Left lobe of liver (tissue), 2 donors: ENCODE measurements at places on chromosomes 7 and 10.

- DNase-seq, result no peak
These were observed 355.8 kb downstream of the SUGCT start for GRCh38 chr7:40490603-40490924.

DNA sequence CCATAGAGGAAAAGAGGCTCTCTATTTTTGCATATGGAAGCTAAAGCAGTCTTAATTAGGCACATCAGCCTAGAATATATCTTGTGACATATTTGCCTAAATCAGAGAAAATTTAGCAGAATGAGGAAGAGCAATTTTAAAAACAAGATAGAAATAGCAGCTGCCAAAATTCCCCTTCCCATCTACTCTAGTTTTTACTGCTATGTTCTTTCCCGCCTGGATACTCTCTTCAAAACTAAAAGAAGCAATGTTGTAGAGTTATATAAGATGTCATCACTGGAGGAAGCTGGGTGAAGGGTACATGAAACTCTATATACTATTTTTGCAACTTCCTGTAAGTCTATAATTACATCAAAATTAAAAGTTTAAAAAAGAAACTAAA, 87.0 kb downstream of the ARMH3 start:
- no peak for DNase-seq

DNA sequence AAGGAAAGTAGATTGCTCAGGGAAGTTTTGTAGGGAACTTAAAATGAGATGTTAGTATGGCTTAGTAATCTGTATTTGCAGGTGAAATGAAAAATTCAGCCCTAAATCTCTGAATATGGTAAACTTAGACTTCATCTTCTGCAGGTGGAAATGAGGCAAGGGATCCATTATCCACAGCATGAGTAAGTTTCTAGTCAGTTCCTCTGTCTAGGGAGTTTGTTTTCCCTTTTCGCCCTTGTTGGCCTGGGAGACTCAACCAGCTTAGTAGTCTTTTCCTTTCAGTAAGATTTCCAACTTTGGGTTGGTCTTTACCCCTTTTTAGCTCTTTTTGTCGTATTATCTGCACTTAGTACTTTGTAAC, 65.6 kb downstream of the ZEB1 start:
- no peak for DNase-seq

DNA sequence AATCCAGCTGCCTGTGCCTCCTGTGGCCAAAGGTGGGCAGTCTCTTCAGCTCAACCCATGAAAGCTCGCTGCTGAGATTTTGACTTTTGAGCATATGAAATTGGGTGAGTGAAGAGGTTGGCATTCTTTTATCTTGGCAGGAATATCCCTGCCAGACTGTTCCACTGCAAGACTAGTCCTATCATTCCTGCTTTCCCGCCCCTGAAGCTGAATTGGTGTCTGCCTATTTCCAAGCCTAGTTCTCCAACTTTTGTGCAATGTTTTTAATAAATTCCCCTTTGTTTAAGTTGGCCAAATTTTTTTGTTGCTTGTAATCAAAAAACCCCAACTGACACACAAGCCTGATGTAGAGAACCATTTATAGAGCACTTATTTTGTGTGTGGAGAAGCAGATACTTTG, 34.8 kb upstream of the BICC1 start:
- DNase-seq, result no peak

- no peak for DNase-seq
These were observed 93.9 kb upstream of the RET start for GRCh38 chr10:42982891-42983506.

DNA sequence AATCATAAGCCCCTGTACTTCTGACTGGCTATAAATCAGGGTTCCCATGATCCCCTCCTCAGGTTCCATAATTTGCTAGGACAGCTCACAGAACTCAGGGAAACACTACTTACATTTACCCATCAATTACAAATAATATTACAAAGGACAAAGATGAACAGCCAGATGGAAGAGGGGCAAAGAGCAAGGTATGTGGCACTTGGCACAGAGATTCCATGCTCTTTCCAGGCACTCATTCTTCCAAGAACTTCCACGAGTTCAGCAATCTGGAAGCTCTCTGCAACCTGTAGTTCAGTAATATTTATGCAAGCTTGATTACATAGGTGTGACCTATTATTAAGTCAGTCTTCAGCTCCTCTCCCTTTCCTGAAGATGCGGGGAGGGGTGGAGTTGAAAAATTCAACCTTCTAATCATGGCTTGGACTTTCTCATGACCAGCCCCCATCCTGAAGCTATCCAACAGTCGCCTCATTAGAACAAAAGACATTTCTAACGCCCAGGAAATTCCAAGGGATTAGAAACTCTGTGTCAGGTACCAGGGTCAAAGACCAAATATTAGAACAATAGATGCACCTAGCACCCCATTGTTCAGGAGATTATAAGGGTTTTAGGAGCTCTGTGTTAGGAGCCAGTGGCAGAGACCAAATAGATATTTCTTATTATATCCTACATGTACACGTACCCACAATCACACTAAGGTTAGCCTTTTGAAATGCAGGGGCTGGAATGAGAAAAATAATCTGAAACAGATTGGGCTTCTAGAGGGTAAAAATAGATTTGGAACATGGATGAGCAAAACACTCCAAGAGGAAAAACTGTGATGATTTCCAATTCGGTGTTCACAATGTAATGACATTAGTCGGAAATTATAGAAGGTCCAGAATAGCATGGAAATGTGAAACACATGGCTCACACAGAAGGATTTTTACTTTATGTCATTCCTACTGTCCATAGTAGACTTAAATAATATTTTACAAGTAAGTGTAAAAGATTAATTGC, 7.0 kb downstream of the ANKMY2 start:
- DNase-seq, result no peak

DNA sequence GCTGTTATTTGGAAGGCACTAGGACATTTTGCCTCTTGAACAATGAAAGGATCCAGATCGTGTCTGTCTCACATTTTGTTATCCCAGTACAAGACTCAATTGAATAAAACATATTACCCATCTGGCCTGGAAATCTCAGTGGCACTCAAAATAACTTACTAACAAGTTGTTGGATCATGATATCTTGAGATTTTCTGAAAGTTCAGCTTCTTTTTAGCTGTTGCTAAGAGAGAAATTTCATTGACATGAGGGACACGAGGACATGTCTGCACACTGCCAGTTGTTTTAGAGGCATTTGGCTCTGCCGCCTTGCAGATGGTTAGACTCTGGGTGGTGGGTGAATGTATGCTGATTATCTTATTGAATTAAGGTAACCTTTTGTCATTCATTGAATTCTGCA, 41.0 kb downstream of the KAT6B start:
- no peak for DNase-seq

DNA sequence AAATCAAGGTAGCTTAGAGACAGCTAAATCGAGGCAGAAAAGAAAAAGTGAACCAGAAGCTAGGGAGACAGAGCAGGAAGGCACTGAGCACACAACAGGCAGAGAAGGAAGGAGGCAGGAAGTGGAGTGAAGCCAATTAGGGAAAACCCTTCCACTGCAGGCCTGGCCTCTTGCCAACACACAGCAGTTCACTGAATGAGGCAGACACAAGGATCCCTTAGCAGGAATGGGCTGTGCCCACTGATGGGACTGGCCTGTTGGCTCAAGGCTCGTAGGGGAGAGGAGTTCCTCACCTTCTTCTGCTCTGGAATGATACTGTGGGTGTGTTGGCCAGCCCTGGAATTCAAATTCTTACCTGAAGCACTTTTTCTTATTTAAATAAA, 220.3 kb upstream of the STK17A start:
- DNase-seq, result no peak

- no peak for DNase-seq
These were observed 215.9 kb downstream of the FRMD4A start for GRCh38 chr10:14114791-14115190.

GRCh38 chr10:373526-374309, 238.5 kb downstream of the ZMYND11 start:
- no peak for DNase-seq

DNA sequence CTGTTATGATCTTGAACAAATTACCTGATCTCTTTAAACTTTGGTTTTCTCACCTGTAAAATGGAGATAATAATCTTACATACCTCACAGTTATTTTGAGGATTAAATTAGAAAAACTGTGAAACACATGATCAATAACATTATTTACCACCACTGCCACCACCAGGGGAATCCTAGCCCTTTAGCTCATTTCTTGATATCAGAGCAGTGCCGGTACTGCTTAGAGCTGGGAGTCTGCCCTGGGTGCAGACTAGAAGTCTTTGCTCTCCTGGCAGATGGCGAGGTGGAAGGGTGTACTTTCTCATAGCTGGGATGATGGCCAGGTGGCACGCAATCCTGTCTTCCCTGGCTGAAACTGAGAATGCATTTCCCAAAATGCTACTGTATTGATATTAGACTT, 12.7 kb upstream of the EFCAB10 start:
- peak; percentile 62 for DNase-seq

- no peak for DNase-seq
These were observed 319.2 kb downstream of the EXOC4 start for GRCh38 chr7:133572087-133572486.

GRCh38 chr7:138478499-138478908, 18.4 kb downstream of the TRIM24 start:
- DNase-seq, result no peak

GRCh38 chr10:125602825-125603224, 80.1 kb downstream of the TEX36 start:
- no peak for DNase-seq

- DNase-seq, result peak; percentile 46
These were observed 453.1 kb downstream of the SORCS1 start for GRCh38 chr10:106711313-106711906.

GRCh38 chr10:113121153-113121552, 171.1 kb downstream of the TCF7L2 start:
- DNase-seq, result no peak

DNA sequence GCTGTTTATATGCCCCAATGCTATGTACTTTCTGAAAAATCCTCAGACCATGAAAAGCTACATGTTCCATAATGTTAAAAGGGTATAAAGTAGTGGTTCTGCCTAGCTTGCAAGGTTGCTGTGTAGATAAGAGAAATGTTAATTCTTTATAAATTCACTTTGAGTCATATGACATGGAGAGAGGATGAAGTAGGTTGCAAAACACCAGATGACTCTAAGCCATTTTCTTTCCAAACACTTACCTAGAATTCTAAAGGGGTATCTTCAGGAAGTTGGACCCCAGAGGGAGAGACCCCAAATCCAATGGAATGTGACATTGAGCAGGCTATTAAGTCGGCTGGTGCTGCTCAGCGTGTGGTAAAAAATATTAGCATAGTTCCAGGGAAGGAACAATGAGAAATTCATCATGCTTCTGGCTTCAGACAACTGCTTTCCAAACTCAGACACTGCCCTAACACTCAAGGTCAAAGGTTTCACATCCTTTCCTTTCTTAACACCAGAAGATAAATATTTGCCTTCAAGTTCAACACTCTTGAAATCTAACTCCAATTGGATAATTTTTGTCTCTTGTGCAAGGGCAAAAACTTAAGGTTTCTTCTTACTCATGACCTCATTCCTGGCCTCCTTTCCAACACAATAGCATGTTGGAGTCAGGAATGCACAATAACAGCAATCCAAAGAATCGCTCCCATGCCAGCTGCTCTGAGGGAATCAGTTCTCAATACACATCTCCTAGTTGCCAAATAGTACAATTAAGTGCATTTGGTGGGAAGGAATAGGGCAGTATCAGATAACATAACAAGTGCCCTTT, 100.7 kb upstream of the AFAP1L2 start:
- no peak for DNase-seq

GRCh38 chr7:137399827-137400823, 56.6 kb upstream of the PTN start:
- no peak for DNase-seq

GRCh38 chr7:7851381-7851780, 117.2 kb upstream of the GLCCI1 start:
- DNase-seq, result no peak

- peak; percentile 60 for DNase-seq
These were observed 90.3 kb downstream of the CHN2 start for GRCh38 chr7:29284696-29285443.

GRCh38 chr7:50228148-50228547, 76.4 kb upstream of the IKZF1 start:
- DNase-seq, result no peak

GRCh38 chr7:29906200-29907022, 83.2 kb downstream of the SCRN1 start:
- DNase-seq, result no peak

GRCh38 chr10:44927352-44927751, 16.2 kb downstream of the TMEM72 start:
- peak; percentile 64 for DNase-seq

DNA sequence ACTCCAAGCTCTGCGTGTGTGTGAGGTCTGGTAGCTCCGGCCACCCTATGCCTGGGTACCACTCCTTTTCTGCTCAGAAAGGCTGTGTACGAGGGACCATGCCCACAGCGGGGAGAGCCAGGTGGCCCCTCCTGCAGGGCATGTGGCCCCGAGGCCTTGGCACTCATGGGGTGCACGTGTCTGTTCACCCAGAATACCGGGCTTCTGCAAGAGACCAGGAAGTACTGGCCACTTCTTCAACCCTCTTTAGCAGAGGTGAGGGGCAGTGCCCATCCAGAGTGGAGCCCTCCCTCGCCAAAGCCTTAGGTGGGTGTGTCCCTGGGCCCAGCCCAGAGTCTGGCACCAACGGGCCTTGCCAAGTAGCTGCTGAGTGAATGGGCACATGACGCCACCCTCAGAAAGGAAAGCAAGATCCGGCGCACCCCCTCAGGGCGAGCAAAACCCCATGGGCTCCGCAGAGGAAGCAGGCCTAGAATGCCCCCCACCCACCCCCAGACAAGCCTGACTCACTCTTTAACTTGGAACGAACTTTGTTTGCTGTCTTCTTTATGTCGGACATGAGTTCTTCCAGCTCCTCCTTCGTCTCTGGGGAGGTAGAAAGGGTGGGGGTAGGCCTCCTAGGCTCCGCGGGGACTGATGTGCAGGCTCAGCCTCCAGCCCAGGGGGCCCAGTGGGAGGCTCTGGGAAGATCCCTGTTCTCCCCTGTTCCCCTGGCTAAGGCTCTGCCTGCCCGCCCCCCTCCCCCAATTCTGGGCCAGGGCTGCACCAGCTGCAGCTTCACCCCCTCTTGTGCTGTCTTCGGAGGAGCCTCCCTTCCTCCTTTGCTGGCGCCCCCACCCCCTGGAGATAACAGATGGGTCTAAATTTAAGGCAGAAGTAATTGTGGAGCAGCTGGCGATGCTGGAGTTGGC, 14.6 kb downstream of the STX1A start:
- DNase-seq, result no peak

GRCh38 chr10:7417103-7417623, 6.3 kb upstream of the SFMBT2 start:
- DNase-seq, result no peak

DNA sequence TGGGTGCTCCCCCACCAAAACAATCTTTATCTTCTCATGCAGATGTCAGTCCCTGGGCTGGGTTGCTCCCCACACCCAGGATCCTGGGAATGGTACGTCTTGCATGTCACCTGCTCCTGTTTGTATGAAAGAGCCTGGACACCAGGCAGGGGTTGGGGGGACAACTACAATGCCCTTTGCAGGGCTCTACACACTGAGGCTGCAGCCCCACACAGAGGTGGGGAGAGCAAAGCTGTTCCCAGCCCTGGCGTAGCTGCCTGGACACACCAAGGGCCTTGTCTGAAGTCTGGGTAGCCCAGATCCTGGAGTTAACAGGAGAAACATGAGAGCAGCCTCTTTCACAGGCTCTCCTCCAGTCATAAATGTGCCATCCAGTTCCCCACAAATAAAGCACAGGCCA, 61.2 kb upstream of the TMEM72 start:
- DNase-seq, result no peak

- DNase-seq, result no peak
These were observed 45.2 kb upstream of the AKR1E2 start for GRCh38 chr10:4780782-4781181.
